Panc1 (cell line): ENCODE measurements at places on chromosomes 16 and 17.

DNA sequence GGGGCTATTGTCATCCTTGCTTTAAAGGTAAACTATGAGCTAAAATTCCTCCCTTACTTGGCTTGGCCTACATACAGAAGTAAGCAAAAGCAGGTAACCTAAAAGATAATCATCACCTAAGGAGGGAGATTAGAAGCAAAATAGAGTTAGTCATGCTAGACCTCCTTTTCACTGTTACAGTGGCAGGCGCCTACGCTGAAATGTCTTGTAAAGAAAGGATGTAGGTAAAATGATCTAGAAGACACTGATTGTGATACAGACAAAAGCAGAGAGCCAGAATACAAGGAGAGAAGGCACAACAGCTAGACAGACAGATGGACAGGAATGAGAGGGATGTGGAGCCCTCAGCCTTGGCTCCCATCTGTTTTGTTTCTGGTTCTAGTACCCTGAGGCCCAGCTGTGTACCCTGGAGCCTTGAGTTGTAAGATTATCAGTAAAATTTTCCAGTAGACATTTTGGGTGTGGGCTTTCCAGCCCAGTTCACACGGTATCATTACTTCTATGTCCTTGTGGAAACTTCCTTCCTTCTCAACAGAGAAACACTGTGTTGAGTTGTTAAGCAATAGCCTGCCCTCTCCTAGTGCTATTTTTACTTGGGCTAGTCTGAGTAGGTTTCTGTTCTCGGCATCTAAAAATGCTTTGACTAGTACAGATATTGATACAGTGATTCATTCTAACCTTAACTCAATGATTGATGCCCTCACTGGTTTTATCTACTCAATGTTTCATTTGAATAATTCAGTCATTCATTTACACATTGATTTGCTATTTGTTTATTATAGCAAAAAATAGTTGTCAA is 7.7 kb upstream of the C16orf78 start:
- no peak for DNase-seq

DNA sequence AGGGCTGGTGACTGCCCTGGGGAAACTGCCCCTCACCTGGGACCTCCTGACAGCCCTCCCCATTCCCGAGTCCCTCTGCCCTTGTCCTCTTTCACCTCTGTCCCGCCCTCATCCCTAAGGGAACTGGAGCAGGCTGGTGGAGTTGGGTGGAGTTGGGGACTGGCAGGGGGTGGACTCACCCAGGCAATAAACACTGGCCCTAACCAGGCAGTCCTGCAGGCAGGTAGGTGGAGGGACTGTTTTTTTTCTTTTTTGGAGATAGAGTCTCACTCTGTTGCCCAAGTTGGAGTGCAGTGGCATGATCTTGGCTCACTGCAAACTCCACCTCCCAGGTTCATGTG is 11.7 kb downstream of the GCGR start:
- DNase-seq: no peak

GRCh38 chr16:22624038-22624799 is 113.5 kb downstream of the NPIPB5 start:
- no peak for DNase-seq

GRCh38 chr16:48366165-48367093 is 18.8 kb downstream of the SIAH1 start:
- DNase-seq: peak; percentile 71

- DNase-seq: no peak
Observed at GRCh38 chr17:59746849-59747445, 39.5 kb downstream of the VMP1 start.

- DNase-seq: no peak
Observed at GRCh38 chr17:51662204-51663056, 402.1 kb downstream of the UTP18 start.

DNA sequence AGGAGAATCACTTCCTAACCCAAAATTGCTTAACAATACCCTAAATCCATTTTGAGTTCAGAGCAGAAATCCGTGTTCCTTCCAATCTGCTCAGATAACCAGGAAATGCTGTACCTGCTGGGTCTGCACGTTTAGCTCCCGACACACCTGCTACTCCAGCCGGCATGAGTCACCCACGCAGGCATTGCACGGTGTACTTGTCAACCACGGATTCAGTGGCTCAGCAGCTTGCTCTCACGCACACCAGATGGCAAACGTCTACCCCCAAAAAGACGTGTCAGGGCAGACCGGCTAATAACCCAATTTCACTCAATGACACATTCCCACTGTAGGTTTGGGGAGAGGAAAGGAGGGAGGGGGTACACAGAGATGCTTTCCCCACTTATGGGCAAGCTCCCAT is 468.1 kb downstream of the SOX9 start:
- DNase-seq: peak; percentile 69

DNA sequence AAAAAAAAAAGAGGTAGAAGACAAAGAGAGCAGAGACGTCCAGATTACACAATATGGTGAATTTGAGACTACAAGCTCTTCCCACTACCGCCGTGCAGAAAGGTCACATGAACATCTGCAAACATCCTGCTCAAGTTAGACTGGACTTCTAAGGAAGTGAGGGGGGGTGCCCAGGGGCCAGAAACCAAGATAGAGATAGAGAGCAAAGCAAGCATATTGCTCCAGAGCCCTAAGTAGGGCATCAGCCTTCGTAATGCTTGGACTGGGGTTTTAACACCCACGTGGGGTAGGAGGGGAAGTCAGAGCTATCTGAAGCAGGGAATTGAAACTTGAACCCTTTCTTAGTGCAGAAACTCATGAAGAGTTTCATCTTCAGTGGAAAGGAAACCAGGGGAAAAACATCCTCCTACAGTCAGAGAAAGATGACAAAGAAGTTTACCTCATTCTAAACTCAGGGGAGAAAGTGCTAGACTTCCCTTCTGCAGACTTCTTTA is 8.7 kb downstream of the CLEC19A start:
- no peak for DNase-seq

- DNase-seq: no peak
Observed at GRCh38 chr17:48180842-48181629, 73.5 kb downstream of the SNX11 start.

DNA sequence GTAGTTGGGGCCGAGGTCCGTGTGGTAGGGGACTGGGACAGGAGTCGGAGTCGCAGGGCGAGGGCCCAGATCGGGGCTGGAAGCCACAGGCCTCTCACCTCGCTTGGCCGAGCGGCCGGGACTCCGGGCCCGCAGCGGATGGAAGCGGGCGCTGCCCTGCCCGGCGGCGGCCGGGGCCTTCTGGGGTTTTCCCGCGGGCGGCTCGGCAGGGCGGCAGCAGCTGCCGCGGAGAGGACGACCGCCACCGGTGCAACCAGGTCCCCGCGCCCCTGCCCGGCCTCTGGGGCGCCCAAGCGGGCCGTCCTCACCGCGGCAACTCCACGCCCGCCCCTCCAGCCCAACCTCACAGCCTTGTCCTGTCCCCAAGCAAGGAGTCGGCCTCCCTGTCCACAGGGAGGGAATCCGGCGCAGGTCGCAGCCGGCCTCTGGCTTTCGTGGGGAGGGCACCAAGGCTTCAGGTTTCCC is 15.6 kb upstream of the UTP6 start:
- no peak for DNase-seq

DNA sequence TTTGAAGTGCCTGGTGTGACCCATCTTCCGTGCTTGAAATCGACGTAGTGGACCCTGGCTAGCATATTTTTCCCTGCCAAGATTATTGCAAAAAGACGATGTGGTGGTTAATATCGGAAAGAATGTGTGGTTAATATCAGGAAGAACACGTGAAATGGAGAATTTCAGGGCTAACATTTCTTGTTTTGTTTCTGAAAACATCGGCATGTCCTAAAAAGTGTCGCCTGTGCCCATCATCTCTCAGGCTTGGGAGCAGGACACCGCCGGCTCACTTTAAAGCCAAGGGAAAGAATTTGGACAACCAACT is 345 bp upstream of the DCXR start:
- DNase-seq: no peak

GRCh38 chr17:177155-177554 is 4.3 kb downstream of the DOC2B start:
- DNase-seq: no peak

GRCh38 chr17:17684906-17685774 is 3.9 kb downstream of the RAI1 start:
- no peak for DNase-seq

DNA sequence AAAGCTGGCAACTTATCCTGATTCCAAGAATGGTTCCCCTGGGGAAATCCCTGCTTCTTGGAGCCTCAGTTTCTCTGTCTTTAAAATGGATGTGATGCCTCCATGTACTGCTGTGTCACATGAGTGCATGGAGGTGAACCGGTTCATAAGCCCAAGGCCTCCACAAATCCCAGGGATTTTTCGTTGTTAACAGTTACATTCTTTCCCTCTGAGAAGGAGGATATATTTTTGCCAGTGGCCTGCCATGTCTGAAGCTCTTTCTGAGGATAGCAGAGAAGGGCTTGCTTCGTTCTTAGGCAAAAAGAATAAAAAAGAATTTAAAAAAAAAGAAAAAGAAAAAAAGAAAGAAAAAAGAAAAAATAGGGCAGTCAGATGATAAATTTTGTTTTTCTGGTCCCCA is 52.2 kb upstream of the CIBAR2 start:
- DNase-seq: no peak

- DNase-seq: no peak
Observed at GRCh38 chr17:82127704-82128103, 29.7 kb upstream of the FASN start.

- no peak for DNase-seq
Observed at GRCh38 chr16:84239141-84239769, 557 bp downstream of the KCNG4 start.

- no peak for DNase-seq
Observed at GRCh38 chr16:49799172-49799571, 56.7 kb downstream of the ZNF423 start.

GRCh38 chr16:4257646-4258556 is 14.9 kb downstream of the TFAP4 start:
- DNase-seq: no peak
